ENCODE measurements at places on chromosomes 2 and 18.

GRCh38 chr2:156445296-156446220 lies 9.4 kb downstream of the GPD2 start:
- DNase-seq, result no peak

DNA sequence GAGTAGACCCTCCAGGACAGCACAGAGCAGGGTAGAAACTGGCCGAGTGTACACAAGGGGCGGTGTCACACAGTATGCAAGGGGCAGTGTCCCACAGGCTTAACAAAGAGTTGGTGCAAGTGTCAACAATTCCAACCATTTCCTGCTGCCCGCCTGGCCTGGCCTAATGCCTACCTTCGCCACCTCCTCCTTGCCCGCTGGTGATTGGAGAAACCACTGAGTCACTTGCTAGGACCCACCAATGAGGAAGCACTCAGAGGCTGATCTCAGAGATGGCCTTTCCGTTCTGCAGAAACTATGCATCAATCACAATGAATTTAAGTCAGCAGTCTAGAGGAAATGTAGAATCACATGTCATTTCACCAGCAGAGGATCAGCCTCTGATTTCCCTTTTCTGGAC lies 263.3 kb upstream of the PKDCC start:
- DNase-seq, result no peak

DNA sequence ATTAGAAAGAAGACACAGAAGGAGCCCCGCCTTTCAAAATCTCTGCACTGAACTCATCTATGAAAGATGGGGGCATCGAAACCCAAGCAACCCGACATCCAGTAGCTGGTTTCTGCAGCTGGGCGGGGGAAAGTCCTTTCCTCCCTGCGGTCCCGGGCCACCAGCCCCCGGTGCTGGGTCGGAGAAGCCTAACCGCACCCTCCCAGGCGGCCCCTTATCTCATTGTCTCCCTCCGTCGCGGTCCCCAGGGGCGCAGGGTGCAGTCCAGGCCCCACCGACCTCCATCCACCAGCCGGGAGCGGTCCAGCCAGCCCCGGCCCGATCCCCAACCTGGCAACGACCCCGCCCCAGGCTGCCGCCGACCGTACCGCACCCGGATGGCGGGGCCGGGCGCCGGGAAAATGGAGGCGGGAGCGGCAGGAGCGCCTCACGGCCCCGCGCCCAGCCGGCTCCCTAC lies 452 bp downstream of the RAPH1 start:
- peak; percentile 31 for DNase-seq

DNA sequence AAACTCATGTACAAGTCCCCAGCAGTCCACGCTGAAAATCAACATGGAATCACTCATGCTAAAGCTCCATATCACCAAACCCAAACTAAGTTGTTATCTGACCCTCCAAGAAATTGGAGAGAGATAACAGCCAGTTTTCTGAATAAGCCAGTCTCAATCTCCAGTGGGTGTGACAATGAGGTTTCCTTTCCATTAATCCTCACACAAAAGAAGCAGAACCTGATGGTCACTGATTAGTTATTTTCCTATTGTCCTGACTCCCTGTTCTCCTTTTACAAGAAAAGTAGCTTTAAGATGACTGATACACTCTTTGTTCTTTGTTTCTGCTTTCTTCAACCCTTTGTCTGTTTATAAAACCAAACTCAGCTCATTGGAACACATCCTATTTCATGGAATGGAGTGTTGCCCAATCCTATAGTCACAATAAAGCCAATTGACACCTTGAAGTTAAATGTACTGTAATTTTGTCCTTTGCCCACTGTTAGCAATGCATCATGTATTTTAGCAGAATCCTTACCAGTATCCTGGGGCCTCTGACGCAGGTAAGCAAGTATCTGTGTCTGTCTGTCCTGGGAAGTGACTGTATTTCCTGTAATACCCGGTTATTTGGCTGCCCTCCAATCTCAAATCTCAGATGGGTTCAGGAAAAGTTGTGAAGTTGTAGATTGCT lies 30.6 kb upstream of the SH3RF3 start:
- DNase-seq, result no peak

- no peak for DNase-seq
Observed at GRCh38 chr2:222024932-222025880, 273.6 kb downstream of the PAX3 start.

DNA sequence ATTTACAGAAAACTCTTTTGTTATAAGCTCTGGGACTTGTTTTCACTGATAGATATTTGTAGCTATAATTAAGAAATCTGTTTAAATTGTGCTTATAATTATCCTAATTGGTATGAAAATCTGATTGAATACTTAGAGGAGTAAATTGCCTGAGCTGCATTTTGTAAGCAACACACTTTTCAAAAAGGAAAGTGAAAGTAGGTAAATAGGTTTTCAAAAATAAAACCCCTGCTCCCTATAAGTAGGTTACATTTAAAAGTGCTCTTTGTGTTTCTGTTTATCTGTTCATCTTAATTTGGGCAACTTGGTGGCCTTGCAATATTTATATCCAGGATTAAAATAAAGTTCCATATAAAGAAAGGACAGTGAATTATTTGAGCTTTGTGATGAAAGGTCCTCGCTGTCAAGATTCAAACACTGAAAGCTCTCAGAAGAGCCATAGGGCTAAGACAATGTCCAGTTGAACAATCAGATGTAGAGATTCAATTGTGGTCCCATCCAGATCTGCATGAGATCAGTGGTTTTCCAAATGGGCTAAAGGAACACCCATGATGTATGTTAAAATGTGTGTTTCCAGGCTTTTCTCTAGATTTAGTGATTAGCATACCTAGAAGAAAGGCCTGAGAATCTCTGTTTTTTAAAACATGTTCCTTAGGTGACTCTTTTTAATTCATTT lies 371.6 kb downstream of the RPRM start:
- DNase-seq, result no peak

GRCh38 chr2:230871361-230872150 lies 6.8 kb downstream of the ITM2C start:
- DNase-seq, result no peak
